Neural progenitor cell (in vitro differentiated cells): ENCODE measurements at places on chromosomes 4 and X. TPM values are rescaled to one million over a fixed set of nuclear protein-coding genes. Genes with fewer than 3 reads are reported as not detected.
A peak's percentile ranks its signal among the peaks of the same experiment; 100 is the strongest.

DNA sequence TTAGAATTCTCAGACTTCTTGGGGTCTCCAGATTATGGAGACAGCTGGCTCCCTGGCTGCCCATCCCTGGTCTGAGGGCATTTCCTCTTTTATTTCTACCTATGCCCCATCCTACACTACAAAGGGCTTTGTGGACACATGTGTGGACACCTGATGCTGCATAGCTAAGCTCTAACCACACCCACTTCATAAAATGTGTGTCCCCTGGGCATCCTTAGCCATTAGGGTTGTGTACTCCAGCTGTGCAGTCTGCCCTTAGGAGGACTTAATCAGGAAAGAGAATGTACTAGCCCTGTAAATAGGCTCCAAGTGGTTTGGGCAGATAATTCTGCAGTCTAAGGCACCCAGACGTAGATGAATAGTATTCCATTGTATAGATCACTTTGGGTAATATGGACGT lies 47.0 kb downstream of the COQ2 start:
- no peaks in the 10 kb centered on the region for H3K36me3 ChIP-seq
- H3K4me1 ChIP-seq: no peaks in the 10 kb centered on the region
- DNase-seq: no peak
- H3K27ac ChIP-seq: no peak overlapping the region

DNA sequence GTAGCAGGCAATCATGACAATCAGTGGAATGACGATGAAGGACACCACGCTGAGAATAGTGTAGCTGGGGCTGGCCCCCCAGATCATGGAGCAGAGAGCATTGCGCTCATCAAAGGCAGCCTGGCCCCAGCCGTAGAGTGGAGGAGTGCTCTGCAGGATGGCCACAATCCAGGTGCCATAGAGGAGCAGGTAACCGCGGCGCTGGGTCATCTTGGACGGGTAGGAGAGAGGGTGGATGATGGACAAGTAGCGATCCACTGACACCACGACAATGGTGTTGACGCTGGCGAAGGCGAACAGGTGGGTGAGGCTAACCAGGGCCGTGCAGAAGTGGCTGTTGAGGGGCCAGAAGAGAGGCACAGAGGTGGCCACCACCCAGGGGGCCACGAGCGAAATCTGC lies 2.8 kb downstream of the GPR101 start:
- no peaks in the 10 kb centered on the region for H3K36me3 ChIP-seq
- DNase-seq: no peak
- peak overlapping the region; percentile 47 for H3K4me3 ChIP-seq
- H3K27me3 ChIP-seq: peaks cover 100% of the 10 kb centered on the region
- no peaks in the 10 kb centered on the region for H3K4me1 ChIP-seq

GRCh38 chr4:40307627-40308497 lies 27.3 kb upstream of the CHRNA9 start:
- H3K27ac ChIP-seq: no peak overlapping the region
- H3K4me3 ChIP-seq: no peak overlapping the region
- H3K4me1 ChIP-seq: peaks cover 16% of the 10 kb centered on the region
- H3K27me3 ChIP-seq: no peaks in the 10 kb centered on the region
- H3K36me3 ChIP-seq: no peaks in the 10 kb centered on the region
- no peak for DNase-seq

Gene ZNF141
- 43.2 and 60.5 TPM in 2 replicates for total RNA-seq

- no peak overlapping the region for H3K27ac ChIP-seq
- no peaks in the 10 kb centered on the region for H3K4me1 ChIP-seq
- DNase-seq: no peak
- no peaks in the 10 kb centered on the region for H3K36me3 ChIP-seq
These were observed 122.1 kb downstream of the REELD1 start for GRCh38 chr4:146336410-146336807.

DNA sequence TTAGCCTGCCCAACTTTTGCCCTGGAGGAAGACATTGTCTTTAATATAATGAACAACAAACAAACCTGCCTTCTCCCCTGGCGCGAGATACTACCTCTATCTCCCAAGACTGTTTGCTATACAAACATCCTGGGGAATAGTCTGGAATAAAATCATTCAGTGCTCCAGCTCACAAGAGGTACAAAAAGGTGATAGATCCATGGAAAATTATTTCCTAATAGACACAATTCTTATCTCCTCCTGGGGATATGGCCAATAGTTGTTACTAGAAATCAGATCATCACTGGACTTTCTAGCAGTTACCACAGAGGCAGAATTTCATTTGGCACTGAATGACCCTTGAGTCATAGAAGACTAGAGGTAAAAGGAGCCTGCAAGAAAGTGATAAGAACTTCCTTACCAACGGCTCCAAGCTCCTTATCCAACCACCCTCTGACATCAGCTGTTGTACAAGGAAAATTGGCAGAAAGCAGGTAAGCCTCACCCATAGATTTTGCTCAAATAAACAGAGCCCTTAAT lies 38.1 kb downstream of the MID1 start:
- peaks cover 3% of the 10 kb centered on the region for H3K4me1 ChIP-seq
- H3K36me3 ChIP-seq: no peaks in the 10 kb centered on the region
- no peak overlapping the region for H3K27ac ChIP-seq
- H3K27me3 ChIP-seq: no peaks in the 10 kb centered on the region
- H3K4me3 ChIP-seq: no peak overlapping the region
- no peak for DNase-seq

Gene ETDA
- total RNA-seq: not detected in 2 replicates

Gene NALF2
- total RNA-seq: 1.6 and 3.2 TPM in 2 replicates

Gene MBTPS2
- total RNA-seq: 5.2 and 8.4 TPM in 2 replicates

- no peaks in the 10 kb centered on the region for H3K4me1 ChIP-seq
- no peaks in the 10 kb centered on the region for H3K27me3 ChIP-seq
- no peak for DNase-seq
- H3K4me3 ChIP-seq: no peak overlapping the region
- no peak overlapping the region for H3K27ac ChIP-seq
These were observed 28.8 kb upstream of the GRIA3 start for GRCh38 chrX:123155327-123155726.

- H3K4me1 ChIP-seq: no peaks in the 10 kb centered on the region
- H3K27ac ChIP-seq: no peak overlapping the region
These were observed 56.3 kb downstream of the CCDC149 start for GRCh38 chr4:24856586-24856985.
